Lower lobe of right lung (tissue), 2 donors: ENCODE measurements at places on chromosomes 16 and 17. TPM values are rescaled to one million over a fixed set of nuclear protein-coding genes. Genes with fewer than 3 reads are reported as not detected.

GRCh38 chr16:49596068-49596467, 222.5 kb downstream of the C16orf78 start:
- DNase-seq = no peak

DNA sequence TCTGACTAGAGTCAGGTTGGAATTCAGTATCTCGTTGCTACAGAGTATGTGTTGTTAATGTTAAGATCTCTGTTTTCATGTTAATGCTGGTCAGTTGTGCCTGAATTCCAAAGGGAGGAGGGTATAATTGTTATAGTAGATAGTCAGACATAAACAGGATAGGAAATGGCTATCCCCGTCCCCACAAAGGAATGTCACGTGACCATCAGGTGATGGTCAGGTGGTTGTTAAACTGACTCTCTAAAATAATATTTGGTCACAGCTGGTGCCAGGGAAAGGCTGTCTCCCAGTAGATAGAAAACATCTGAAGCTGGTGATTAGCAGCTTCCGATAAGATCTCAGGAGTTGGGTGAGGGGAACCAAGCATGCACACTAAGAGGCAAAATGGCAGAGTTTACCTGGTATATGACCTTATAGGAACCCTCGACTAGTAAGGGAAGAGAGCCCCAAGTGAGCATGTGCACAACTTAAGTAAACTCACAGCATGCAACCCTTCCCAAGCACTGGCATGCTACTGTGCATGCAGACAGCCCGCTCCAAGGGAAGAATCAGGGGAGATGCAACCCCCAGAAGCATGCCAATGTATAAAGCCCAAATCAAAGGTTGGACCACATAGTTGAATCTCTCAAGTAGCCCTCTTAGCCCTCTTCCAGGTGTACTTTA, 27.4 kb upstream of the SLC6A2 start:
- no peak for DNase-seq

MYL4 gene
- total RNA-seq = 3.0 TPM

HCRT gene
- total RNA-seq = not detected

LPO gene
- not detected for total RNA-seq

CDH11 gene
- total RNA-seq = 94.1 TPM
